H9 (cell line): ENCODE measurements at places on chromosomes 7 and 10. TPM values are rescaled to one million over a fixed set of nuclear protein-coding genes. Genes with fewer than 3 reads are reported as not detected.

DNA sequence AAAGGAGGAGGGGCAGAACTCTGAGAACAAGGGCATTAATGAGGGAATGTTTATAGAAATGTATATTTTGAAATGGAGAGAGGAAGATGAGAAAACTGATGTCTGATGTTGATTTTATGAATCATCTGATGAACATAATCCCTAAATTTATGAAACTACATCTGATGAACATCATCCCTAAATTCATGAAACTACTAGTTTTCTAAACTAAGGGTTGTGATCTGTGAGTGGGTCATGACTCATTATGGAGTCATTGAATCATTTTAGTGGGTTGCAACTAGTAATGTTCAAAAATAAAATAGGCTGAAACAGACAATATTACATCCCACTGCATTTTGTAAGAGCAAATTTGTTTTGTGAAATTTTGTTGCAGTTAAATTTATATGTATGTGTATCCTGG lies 442.6 kb upstream of the TEX47 start:
- no peak for DNase-seq

HOGA1 gene
- 0.72 and 0.79 TPM in 2 replicates for total RNA-seq

GRCh38 chr10:88107296-88108097 lies 244.1 kb downstream of the PTEN start:
- no peak for DNase-seq

GRCh38 chr7:143271240-143271639 lies 8.0 kb downstream of the GSTK1 start:
- DNase-seq: no peak

DNA sequence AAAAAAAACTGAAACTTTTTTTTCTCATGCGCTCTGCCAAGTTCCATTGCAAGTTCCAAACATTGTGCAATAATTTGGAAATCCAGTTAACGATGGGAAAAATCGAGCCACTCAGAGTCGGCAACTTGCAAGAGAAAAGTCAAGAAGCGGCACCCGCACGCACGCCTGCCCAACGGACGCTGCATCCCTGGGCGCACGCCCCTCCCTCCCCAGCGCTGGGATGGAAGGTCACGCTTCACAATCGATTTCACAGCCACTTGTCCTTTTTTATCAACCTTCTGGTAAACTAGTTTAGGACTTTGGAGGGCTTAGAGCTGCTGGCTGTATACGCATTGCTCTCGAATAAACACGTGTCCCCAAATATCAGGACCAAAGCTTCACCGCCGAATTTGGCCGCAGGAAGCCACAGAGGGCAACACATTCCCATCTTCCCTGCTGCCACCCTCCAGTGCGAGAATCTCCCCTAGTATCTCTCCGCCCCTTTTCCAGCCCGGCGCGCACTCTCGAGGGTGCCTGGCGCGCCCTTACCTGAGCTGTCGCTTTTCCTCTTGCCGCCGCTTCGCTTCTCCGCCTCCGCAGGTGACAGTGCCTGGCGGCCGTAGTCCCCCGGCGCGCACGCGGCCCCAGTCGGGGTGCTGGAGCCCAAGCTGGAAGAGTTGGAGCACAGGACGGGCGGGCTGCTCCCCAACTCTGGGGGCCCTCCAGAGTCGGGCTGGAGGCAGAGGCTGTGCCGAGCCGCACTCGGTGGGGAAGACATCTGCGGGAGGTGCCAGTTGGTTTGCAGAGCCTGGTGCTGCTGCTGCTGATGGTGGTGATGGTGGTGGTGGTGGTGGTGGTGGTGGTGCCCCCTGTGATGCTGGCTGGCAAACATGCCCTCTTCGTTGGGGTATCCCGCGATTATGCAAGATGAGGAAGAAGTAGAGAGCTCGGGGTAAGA lies 857 bp downstream of the MEOX2 start:
- DNase-seq: peak; percentile 71

ASAH2 gene
- 4.6 and 5.9 TPM in 2 replicates for total RNA-seq

DNA sequence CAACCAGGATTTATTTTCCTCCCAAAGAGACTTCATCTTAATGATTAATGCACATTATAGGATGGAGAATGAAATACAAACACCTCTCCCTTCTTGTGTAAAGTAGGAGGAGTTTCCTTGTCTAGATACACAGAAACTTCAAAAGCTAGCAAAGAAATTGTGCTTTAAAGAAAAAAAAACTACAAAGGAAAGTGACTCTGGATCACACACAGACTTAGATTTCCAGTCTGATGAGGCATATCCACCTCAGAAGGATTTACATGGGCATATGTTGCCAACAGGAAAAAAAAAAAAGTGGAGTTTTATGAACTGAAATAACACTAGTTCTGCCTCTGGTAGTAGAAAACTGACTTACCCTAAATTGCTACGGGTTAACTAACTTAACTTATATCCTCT lies 449.6 kb downstream of the KCNMA1 start:
- DNase-seq: no peak

DNA sequence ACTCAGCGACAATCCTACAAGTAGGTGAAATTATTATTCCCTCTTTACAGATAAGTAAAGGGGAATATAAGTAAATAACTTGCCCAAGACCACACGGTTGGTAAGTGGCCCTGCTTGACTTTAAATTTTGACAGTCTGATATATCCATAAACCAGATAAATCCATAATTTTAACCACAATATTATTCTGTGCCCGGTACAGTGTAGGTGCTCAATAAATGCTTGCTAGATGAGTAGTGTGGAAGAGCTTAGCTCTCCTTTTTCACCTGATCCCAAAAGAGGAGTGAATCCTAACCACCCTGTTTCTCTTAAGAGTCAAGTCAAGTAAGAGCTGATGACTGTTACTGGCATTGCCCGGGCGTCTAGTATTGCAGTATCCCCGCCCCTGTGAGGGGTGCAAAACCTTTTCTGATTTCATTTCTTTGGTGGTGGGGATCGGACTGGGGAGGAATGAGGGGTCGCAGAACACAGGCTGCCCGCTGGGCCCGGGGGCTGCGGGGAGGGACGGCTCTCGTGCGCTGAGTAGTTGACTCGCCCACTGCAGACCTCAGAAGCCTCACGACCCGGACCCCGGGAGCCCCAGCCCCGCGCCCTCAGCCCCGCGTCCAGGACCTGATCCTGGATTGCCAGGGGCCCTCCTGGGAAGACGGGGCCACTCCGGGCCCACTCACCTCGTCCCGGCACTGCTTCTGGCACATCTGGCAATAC lies 490 bp downstream of the KIN start:
- DNase-seq: no peak

DNA sequence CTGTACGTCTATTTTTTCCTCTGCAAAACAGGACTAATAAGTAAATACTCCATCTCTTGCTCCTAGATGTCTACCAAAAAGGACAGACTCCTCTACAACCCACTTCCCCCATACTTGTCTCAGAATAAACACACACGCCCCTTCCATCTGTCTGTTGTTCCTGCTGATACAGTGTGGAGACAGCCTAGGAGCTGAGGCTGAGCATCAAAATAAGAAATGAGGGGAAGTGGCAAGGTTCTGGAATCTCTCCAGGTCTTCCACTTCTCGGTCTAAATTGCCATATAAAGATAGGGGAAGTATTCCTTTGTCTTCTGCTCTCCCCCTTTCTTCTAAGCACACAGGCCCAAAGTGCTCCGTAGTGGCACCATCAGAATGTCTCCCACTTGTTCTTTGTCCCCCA lies 30.8 kb upstream of the VSIR start:
- no peak for DNase-seq

SCART1 gene
- 0.39 and 0.50 TPM in 2 replicates for total RNA-seq

DNA sequence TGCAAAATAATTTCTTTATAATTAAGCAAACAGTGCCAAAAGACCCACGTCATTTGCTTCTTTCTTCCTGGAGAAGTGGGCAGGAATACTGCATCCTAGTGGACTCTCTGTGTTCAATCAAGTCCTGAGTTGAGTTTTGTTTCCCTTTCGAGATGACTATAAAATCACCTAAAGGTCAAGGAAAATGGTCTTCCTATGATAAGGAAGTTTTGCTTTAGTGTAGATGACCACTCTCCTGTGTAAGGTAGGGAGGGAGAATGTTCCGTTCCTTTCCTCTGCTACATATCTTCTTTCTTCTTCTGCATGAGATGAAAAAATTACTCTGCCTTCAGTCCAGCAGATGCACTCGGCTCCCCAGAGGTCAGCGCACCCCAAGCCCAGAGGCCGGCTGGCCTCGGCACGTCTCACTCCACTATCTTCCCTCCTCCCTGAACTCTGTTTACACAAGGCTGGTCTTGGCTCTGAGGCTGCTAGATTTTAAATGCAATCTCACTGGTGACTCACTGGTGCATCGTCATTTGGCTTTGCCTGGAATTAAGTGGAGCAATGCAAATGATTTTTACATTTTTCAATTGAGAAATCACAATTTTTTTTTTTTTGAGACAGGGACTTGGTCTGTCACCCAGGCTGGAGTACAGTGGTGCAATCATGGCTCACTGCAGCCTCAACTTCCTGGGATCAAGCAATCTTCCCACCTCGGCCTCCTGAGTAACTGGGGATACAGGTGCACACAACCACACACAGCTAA lies 18.6 kb upstream of the VDAC2 start:
- no peak for DNase-seq

- DNase-seq: peak; percentile 60
These were observed at the start of gene CPED1 for GRCh38 chr7:120988591-120989256. Gene CPED1 (plus strand): TSS chr7:120988711. CDS start chr7:120989622, 911 bp downstream.

DNA sequence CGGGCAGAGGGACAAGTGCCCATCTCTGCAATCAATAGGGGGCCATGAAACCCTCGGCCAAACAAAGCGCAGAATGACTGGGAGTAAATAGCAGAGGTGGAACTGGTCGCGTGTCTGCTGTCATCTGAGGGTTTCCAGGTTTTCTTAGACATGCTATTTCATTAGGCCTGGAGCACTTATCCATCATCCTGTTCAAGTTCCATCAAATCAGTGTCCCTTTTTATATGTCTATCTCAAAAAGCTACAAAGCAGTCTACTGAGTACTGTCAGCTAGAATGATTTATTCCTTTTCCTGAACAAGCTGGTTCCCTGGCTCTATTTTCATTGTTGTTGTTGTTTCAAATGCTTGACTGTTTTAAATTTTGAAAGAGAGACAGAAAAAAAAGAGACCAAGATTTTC lies 590.5 kb downstream of the PARD3 start:
- DNase-seq: no peak

DDX56 gene
- total RNA-seq: 113 and 120 TPM in 2 replicates

DNA sequence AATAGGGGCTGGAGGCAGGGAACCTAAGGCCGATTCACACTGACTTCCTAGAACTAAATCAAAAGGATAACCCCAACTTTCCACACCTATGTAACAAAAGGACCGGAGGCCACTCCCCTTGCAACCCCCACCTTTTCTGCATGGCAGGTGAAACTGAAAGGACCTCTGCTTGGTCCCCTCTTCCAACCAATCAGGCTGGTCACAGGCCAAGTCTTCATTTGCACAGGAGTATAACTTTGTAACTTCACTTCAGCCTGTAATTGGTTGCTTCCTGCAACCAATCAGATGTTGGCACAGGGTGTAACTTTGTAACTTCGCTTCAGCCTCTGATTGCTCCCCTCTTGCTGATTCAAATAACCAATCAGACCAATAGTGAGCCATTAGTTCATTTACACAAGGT lies 190.0 kb downstream of the FAM107B start:
- DNase-seq: peak; percentile 18

- peak; percentile 84 for DNase-seq
These were observed 45.4 kb upstream of the GRM3 start for GRCh38 chr7:86598311-86598710.

DNA sequence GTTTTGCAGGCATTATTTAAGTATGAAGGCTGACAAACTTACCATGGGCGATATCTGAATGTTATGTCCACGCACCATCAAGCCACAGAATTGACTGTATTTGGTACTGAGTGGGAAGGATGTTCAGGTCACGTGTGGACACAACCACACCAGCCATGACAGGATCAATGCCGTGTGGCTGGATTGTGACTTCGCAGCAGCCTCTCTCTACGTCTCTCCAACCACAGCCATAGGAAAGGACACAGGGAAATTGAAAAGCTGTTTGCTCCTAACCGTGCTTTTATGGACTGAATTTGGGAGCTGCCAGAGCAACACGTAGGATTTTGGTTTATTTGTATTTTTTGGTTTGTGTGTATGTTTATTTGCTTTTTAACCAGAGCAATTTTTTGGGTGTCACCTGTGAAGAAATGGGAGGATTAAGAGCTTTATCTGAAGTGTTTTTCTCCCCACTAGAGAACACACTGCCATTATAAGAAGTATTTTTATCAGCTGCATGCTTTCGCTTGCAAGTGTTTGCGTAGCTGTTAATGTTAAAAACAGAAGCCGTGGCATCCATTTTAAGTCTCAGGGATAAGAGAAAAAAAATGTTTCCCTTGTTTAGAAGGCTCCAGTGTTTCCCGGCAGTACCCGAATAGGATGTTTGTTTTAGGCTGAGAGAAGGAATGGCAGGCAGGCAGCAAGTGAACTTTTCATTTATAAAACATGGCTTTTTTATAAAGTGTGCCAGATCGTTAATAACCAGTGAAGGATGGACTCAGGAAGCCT lies 401.1 kb upstream of the NFE2L3 start:
- no peak for DNase-seq

HABP2 gene
- total RNA-seq: not detected in 2 replicates

ERVW-1 gene
- total RNA-seq: 0.09 TPM in 1 of 2 replicates, not detected in the other

SPDYE16 gene
- not detected in 2 replicates for total RNA-seq

GRCh38 chr7:151454932-151455530 lies 15.1 kb upstream of the CRYGN start:
- DNase-seq: peak; percentile 29

DNA sequence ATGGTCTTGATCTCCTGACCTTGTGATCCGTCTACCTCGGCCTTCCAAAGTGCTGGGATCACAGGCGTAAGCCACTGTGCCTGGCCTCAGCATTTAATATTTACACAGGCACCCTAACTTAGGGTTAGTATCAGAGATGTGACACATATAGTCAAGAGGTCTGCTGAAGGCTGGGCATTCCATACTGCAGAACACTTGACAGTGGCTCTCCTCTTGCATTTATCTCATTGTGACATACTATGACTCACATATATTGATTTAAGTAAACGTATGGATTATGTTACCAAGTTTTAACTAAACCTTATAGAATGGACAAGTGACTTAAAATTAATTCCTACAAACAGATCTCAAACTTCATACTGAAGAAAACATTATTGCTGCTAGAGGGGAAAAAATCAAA lies 36.6 kb downstream of the BRAF start:
- DNase-seq: no peak

DNA sequence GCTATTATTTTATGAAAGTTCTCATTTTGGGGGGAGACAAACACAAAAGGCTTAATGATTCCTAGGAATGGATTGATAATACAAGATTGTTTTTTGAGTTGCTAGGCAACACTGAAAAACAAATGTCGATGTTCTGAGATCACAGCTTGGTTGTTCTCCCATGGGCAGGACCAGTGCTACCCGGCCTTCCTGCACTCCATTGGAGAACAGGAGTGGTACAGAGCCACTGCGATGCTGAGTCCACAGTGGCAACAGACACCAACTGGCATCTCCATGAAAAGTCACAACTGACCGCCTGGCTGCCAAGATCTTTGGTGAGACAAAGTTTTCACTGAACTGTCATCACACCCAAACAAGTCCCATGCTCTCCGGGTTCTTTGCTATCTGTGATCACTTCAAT lies 68.9 kb upstream of the NMT2 start:
- no peak for DNase-seq

- DNase-seq: peak; percentile 83
These were observed 40.3 kb downstream of the COL17A1 start for GRCh38 chr10:104045151-104046089.

FAM200A gene
- total RNA-seq: 7.8 and 8.7 TPM in 2 replicates

GRCh38 chr10:52484206-52485065 lies 170.4 kb downstream of the DKK1 start:
- DNase-seq: no peak

- no peak for DNase-seq
These were observed 9.4 kb downstream of the HACD1 start for GRCh38 chr10:17607603-17608332.

- DNase-seq: no peak
These were observed 179.7 kb upstream of the BET1 start for GRCh38 chr7:94183891-94184290.

GRCh38 chr10:76113952-76114351 lies 682.5 kb downstream of the LRMDA start:
- DNase-seq: no peak
